ENCODE measurements at places on chromosomes 13 and 19. TPM values are rescaled to one million over a fixed set of nuclear protein-coding genes. Genes with fewer than 3 reads are reported as not detected.
A peak's percentile ranks its signal among the peaks of the same experiment; 100 is the strongest.

The SBNO2 gene
- 30.1 TPM for total RNA-seq

The CYP4F2 gene
- total RNA-seq, result not detected

The VSTM1 gene
- total RNA-seq, result not detected

The ZNF846 gene
- 19.7 TPM for total RNA-seq

DNA sequence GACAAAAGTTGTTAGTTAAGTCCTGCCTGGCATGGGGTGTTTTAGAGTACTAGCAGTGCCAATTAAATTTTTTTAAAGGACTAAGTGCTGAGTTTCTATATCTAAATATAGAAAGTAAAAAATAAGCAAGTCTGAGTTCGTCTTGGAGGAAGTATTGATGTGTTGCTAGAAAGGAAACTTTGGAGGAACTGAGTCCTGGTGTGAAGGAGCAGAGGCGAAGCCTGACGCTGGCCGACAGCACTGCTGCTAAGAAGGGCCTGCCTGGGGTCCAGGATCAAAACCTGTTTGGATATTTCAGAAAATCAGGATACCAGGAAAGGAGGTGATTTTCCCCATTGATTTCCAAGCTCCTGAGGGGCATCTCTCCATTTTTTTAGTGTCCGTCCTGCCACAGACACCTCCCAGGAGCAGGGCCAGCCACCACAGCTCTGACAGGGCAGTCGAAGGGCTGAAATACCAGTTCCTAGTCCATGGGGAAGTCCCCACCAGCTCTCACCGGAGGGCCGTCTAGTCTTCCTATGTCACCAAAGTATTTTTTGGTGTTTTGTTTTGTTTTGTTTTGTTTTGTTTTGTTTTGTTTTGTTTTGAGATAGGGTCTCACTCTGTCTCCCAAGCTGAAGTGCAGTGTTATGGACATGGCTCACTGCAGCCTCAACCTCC is 38.2 kb upstream of the NPAS1 start:
- DNase-seq, result no peak

GRCh38 chr13:81577601-81578195 is 1236.8 kb upstream of the SPRY2 start:
- no peak for DNase-seq

DNA sequence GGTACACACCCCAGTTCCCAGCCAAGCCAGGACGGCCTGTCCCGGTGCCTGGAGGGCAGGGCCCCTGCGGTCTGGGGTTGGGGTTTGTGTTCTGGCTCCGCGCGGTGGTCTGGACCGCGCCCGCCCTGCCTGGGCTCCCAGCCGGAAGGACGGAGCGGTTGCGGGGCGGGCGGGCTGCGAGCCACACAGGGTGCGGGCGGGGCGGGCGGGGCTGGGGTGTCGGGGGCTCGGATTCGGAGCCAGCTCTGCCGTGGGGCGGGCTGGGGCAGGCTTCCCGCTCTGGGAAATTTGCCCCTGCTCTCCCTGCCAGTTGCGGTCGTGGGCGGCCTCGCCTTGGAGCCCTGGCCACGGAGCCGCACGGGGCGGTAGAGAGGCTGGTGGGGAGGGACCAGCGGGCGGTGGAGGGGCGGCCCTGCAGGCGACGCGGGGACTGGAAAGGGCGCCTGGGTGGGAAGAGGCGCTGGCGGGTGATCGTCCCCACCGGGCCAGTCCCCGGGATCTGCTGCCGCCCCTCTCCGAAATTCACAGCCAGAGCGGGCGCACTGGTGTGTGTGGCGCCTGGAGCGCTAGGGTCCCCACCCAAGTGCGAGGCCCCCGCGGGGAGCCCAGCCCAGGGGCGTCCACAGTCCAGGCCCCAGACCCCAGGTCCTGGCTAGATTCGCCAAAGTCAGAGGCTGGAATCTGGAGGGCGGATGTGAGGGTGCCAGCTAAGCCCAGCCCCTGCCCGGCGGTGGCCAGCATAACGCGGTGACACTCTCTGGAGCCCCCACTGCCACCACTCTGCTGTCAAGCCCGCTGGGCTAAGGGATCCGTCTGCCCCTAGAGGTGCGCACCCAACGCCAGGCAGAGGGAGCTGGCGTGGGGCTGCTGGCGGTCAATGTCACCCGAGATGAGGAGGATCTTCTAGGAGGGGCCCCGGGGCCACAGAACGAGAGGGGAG is 11.0 kb upstream of the ZNF492 start:
- peak; percentile 42 for DNase-seq

DNA sequence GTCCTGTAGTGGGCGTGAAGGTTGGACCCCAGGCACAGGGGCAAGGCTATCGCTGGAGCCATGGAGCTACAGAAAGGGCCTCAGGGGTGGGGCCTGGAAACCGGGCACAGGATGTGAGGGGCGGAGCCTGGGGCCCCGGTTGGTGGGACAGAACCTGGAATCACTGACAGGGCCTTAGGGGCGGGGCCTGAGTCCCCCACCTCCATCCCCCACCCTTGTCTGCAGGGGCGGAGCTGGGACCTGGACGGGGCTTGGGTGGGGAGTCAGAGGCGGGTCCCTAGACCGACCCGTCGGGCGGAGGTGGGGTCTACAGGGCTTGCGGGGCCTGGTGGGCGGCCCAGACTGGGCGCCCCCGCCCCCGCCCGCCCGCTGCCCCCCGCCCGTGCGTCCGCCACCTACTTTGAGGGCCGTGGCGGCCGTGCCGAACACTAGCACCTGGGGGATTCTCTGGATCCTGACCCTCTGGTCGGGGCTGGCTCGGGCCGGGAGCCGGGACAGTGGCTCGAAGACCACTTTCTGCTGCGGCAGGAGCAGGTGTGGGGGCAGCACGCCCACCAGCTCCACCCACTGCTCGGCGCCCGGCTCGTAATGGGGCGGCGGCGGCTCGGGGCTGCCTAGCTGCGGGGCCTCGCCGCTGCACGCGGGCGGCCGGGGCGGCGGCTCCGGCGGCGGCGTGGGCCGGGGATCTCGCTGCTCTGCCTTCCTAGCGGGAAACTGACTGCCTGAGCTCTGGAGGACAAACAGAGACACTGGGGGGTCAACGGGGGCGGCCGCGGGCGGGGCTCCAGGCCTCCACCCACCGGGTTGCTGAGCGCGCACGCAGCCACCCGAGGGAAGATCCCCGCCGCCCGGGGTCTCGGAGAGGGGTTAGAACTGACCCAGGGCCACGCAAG is 26.3 kb downstream of the DCAF15 start:
- DNase-seq, result peak; percentile 95
